ENCODE measurements at places on chromosomes 12 and 14.
A peak's percentile ranks its signal among the peaks of the same experiment; 100 is the strongest.

GRCh38 chr12:51980051-51980808 lies 26.5 kb upstream of the TAMALIN start:
- no peak overlapping the region for H3K27ac ChIP-seq
- peaks cover 77% of the 10 kb centered on the region for H3K36me3 ChIP-seq
- DNase-seq = peak; percentile 72
- H3K4me1 ChIP-seq = no peaks in the 10 kb centered on the region

DNA sequence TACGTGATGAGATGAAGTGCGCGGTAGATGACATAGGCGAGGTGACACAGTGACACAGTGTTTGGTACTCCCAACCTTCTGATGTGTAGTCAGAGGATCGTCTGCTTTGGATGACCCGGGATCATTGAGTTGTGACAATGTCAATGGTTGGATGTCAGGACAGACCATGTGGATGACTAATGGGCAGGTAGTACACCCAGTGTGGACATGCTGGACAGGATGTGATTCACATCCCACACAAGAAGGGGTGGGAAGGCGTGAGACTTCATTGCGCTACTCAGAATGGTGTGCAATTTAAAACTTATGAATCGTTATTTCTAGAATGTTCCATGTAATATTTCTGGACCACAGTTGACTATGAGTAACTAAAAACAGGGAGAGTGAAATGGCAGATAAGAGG lies 23.8 kb downstream of the MAP3K9 start:
- no peak overlapping the region for H3K4me3 ChIP-seq
- H3K27ac ChIP-seq = no peak overlapping the region
- H3K4me1 ChIP-seq = no peaks in the 10 kb centered on the region
- DNase-seq = no peak
- no peaks in the 10 kb centered on the region for H3K36me3 ChIP-seq

GRCh38 chr12:30599608-30600007 lies 96.1 kb downstream of the IPO8 start:
- no peaks in the 10 kb centered on the region for H3K4me1 ChIP-seq
- DNase-seq = no peak
- H3K27ac ChIP-seq = no peak overlapping the region
- H3K36me3 ChIP-seq = no peaks in the 10 kb centered on the region
- H3K27me3 ChIP-seq = no peaks in the 10 kb centered on the region

- H3K36me3 ChIP-seq = peaks cover 4% of the 10 kb centered on the region
- H3K4me1 ChIP-seq = no peaks in the 10 kb centered on the region
- no peak overlapping the region for H3K27ac ChIP-seq
These were observed 60.6 kb downstream of the SLC25A47 start for GRCh38 chr14:100383727-100384158.

- no peaks in the 10 kb centered on the region for H3K36me3 ChIP-seq
- H3K4me3 ChIP-seq = no peak overlapping the region
- no peak for DNase-seq
- H3K4me1 ChIP-seq = no peaks in the 10 kb centered on the region
- H3K27ac ChIP-seq = no peak overlapping the region
- H3K27me3 ChIP-seq = no peaks in the 10 kb centered on the region
These were observed 120.4 kb upstream of the TMCC3 start for GRCh38 chr12:94770791-94771190.

DNA sequence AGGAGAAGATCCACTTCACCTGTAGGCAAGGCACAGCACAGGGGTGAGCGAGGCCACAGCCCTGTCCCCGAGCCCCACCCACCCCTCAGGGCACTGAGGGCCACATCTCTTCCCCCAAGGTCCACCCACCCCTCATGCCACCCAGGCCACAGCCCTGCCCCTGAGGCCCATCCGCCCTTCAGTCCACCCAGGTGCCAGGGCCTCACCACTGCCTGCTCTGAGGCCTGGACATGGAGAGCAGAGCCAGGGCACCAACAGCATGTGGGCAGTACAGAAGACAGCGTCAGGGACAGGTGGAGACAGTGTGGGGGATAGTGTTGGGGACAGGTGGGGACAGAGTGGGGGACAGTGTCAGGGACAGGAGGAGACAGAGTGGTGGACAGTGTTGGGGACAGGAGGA lies 138.3 kb downstream of the TMEM121 start:
- H3K27ac ChIP-seq = no peak overlapping the region
- H3K27me3 ChIP-seq = no peaks in the 10 kb centered on the region
- no peak for DNase-seq

DNA sequence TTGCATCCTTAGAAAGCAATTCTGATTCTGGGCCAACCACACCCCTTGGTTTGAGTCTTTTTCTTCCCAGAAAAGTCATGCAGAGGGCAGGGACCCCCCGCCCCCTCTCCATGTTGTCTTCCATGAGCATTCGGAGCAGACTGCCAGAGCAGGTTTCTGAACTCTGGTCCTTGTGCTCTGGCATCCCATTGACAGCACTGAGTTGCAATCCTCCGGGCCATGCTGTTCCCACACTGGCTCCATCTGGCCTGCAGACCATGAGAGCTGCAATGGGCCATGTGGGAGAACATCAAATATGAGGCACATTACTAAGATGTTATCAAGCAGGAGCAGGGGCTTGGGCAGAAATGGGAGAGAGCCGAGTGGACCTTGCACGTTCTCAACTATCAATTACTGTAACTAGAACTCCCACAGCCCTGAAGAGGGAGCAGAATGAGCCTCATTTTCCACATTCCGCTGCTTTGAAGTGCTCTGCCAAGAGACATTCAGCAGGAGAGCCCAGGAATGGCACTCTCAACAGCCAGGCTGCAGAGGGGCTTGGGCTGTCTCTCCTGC lies 157.4 kb downstream of the STXBP6 start:
- DNase-seq = no peak
- H3K4me1 ChIP-seq = no peaks in the 10 kb centered on the region
- no peak overlapping the region for H3K27ac ChIP-seq
- no peak overlapping the region for H3K4me3 ChIP-seq

DNA sequence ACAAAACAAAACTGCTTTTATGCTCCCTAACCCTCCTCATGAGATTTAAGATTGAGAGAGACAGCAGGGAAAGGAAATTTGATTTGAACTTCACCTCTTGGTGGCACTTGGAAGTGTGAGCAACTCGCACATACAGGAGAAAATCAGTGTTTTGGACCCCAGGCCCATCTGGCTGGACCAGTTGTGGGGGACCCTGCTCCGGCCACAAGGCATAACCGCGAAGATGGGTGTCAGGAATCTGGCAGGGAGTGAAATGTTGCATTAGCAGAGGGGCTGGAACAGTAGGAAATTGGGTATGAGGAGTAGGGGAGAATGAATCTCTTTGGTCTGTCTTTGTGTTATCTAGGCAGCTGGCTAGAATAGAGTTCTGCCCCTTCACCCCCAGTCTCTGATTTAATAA lies 1.2 kb downstream of the CIROP start:
- DNase-seq = no peak
- H3K27me3 ChIP-seq = no peaks in the 10 kb centered on the region
- no peaks in the 10 kb centered on the region for H3K4me1 ChIP-seq
- peaks cover 12% of the 10 kb centered on the region for H3K36me3 ChIP-seq
- no peak overlapping the region for H3K27ac ChIP-seq

DNA sequence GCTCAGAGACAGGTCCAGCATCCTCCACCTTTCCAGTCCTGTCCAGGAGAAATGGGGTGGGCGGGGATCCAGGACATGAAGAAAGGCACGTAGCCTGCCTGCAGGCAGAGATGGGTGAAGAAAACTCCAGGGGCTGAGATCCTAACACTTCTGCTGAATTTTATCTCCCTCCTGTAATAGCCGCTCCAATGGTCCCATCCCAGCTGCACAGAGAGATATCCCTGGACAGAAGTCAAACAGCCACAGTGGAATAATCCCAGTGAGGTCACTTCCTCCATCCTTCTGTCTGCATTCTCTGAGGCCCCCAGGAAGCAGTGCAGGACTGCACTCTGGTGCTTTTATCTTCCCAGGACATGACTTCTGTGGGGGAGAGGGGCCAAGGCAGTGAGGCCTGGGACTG lies 26.3 kb downstream of the KRT18 start:
- no peaks in the 10 kb centered on the region for H3K27me3 ChIP-seq
- no peak overlapping the region for H3K4me3 ChIP-seq
- H3K4me1 ChIP-seq = peaks cover 7% of the 10 kb centered on the region
- H3K36me3 ChIP-seq = no peaks in the 10 kb centered on the region
- DNase-seq = no peak
- H3K27ac ChIP-seq = peak overlapping the region; percentile 31

DNA sequence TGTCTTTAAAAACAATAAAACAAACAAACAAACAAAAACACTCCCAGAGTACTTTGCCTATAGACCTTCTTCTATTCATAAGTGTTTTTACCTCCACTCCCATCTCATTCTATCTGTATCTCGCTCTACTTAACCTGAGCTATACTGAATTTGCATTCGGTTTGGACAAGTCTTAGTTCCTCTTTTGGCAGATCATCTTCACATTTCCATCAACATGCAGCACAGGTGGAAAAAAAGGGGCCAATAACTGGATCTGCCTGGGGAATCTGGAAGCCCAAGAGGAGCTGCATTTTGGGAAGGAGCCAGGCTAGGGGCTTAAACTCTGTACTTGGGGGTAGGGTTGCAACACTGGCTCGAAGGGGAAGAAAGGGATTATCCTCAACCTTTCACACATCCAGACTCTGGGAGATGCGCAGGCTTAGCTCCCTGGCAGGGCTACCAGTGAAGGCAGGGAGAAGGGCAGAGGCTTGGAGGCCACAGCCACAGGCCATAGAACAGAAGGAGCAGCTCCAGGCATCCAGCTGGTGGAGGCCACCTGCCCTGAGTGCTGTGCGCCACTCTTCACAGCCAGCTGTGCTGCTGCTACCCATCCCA lies 4.1 kb downstream of the NINJ2 start:
- H3K27ac ChIP-seq = no peak overlapping the region
- H3K36me3 ChIP-seq = no peaks in the 10 kb centered on the region
- no peaks in the 10 kb centered on the region for H3K4me1 ChIP-seq
- no peaks in the 10 kb centered on the region for H3K27me3 ChIP-seq
- no peak for DNase-seq
- H3K4me3 ChIP-seq = no peak overlapping the region

DNA sequence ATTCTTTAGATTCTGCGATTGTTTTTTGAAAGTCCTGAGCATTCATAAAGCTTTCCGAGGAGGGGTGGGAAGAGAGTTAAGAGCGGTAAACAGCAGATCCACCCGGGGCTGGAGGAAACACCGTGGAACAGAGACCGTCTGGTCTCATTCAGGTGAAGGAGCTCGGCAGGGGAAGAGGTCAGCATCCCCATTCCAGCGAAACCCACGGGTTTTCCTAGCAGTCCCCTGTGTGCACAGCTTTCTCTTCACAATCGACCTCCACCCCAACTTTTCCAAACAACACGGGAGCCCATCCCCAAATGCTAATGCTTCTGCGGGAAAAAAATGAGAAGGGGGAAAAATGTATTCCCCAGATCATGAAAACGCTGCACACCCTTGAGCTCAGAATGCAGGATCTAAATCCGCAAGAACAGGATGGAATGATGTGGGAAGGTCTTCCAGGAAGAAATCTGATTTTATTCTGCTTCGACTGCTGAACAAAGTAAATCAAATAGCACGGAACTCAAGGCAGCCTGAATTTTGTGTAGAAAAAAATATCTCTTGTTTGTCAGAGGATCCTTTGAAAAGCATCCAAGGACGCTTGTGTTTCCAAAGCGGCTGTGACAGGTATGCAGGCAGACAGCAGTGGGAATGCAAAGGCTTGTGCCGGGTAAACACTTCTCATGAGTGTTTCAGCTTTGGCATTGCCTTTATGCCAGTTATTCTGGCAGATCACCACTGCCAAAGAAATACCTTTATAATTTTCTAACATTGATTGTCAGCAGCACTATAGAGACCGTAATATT lies 128.8 kb downstream of the NDUFA12 start:
- H3K27ac ChIP-seq = no peak overlapping the region
- DNase-seq = no peak
- H3K36me3 ChIP-seq = no peaks in the 10 kb centered on the region
- no peaks in the 10 kb centered on the region for H3K27me3 ChIP-seq

DNA sequence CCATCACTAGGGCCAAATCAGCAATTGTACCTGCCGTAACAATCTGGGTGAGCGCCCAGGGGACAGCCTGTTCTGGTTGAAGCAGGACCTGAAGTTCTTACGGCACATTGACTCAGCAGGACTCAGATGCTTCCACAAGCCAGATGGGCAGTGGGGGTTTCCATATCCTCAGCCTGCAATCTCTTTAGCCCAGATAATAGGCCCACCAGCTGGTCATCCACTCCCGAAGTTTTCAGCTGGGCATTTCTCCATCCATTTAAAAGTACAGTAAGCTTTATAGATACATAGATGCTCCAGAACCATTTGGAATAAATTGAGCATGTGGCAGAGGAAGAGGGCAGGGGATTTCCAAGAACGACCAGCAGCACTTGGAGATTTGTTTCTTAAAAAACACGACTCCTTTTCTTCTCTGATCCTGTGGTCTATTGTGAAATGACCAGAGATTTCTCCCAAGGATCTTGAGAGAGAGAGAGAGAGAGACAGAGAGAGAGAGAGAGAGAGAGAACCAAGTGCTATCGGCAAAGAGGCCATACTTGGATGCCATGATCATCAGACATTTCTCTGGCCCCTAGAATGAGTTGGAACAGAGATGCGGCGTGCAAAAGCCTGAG lies 74.8 kb upstream of the PLXNC1 start:
- H3K4me3 ChIP-seq = no peak overlapping the region
- DNase-seq = no peak
- no peaks in the 10 kb centered on the region for H3K4me1 ChIP-seq
- H3K27me3 ChIP-seq = no peaks in the 10 kb centered on the region
- no peak overlapping the region for H3K27ac ChIP-seq

DNA sequence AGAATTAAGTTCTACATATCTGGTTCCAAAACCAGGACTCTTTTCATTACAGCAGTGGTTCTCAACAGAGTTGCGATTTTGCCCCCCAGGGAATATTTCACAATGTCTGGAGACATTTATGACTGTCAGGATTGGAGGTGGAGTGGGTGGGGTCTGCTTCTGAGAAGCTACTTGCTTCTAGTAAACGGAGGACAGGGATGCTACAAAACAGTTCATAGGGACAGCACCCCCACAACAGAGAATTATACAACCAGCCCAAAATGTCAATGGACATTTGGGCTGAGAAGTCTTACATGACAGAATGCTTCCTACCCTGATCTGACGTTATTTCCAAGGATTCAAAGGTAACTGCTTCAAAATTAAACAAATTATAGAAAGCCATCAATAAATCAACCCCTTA lies 739 bp upstream of the SPATA7 start:
- no peaks in the 10 kb centered on the region for H3K27me3 ChIP-seq
- peak overlapping the region; percentile 67 for H3K4me3 ChIP-seq
- no peaks in the 10 kb centered on the region for H3K36me3 ChIP-seq

GRCh38 chr14:23750357-23750756 lies 114.2 kb downstream of the DHRS2 start:
- no peak overlapping the region for H3K4me3 ChIP-seq
- no peaks in the 10 kb centered on the region for H3K4me1 ChIP-seq
- H3K27me3 ChIP-seq = no peaks in the 10 kb centered on the region
- DNase-seq = no peak

- H3K27ac ChIP-seq = no peak overlapping the region
- DNase-seq = no peak
- no peak overlapping the region for H3K4me3 ChIP-seq
- no peaks in the 10 kb centered on the region for H3K36me3 ChIP-seq
These were observed 23.9 kb downstream of the SLC7A8 start for GRCh38 chr14:23159532-23159931.

- DNase-seq = no peak
- no peak overlapping the region for H3K4me3 ChIP-seq
- H3K27ac ChIP-seq = no peak overlapping the region
- no peaks in the 10 kb centered on the region for H3K36me3 ChIP-seq
- no peaks in the 10 kb centered on the region for H3K4me1 ChIP-seq
- no peaks in the 10 kb centered on the region for H3K27me3 ChIP-seq
These were observed 125.5 kb upstream of the NUDT4 start for GRCh38 chr12:93252221-93252620.

GRCh38 chr14:94341656-94342333 lies 18.7 kb upstream of the SERPINA6 start:
- H3K4me3 ChIP-seq = no peak overlapping the region
- no peaks in the 10 kb centered on the region for H3K36me3 ChIP-seq
- DNase-seq = no peak
- no peaks in the 10 kb centered on the region for H3K27me3 ChIP-seq
- H3K4me1 ChIP-seq = no peaks in the 10 kb centered on the region
